ENCODE measurements at places on chromosomes 7 and 10. TPM values are rescaled to one million over a fixed set of nuclear protein-coding genes. Genes with fewer than 3 reads are reported as not detected.
A peak's percentile ranks its signal among the peaks of the same experiment; 100 is the strongest.

KIF5B gene
- total RNA-seq, result 27.6 TPM

FAM13C gene
- 2.2 TPM for total RNA-seq

- H3K27me3 ChIP-seq, result no peaks in the 10 kb centered on the region
- peaks cover 2% of the 10 kb centered on the region for H3K4me1 ChIP-seq
- no peak for DNase-seq
- H3K27ac ChIP-seq, result peak overlapping the region; percentile 73
Measured at GRCh38 chr10:30980951-30981616, 50.6 kb downstream of the ZNF438 start.

DNA sequence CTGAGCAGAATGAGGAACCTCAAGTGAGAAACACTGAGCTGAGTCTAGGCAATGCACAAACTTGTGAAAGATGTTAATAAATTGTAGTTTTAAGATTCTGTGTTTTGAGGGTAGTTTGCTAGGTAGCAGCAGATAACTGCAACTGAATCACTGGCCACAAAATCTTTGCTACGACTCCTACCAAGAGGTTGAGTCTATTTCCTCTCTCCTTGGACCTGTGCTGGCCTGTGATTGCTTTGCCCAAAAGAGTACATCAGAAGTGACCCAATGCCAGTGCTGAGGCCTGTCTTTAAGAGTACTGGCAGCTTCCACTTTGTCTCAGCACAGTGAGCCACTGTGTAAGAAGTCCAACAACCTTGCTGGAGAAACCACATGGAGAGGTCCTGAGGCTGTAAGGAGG, 11.9 kb upstream of the TSPAN13 start:
- no peaks in the 10 kb centered on the region for H3K36me3 ChIP-seq
- no peak for DNase-seq
- H3K4me3 ChIP-seq, result no peak overlapping the region
- no peaks in the 10 kb centered on the region for H3K4me1 ChIP-seq
- no peak overlapping the region for H3K27ac ChIP-seq

FZD1 gene
- 3.8 TPM for total RNA-seq

DNA sequence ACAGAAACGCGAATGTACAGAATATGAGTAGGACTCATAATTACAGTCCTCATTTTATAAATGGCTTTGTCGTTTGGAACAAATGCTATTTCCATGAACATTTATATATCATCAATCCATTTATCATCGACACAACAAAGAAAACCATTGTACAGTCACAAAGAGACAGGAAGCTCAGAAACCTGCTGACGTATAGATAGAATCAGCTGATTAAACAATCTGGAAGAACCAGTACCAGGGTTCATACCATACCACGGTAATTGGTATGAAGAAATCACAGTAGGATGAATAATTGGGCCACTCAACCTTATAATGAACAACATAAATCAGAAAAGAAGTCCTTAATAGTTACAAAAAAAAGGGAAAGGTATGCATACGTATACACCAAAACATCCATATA, 295.0 kb downstream of the PARD3 start:
- no peak for DNase-seq
- no peaks in the 10 kb centered on the region for H3K27me3 ChIP-seq
- H3K4me3 ChIP-seq, result no peak overlapping the region
- no peak overlapping the region for H3K27ac ChIP-seq
- H3K36me3 ChIP-seq, result peaks cover 3% of the 10 kb centered on the region

CALHM1 gene
- not detected for total RNA-seq

DNA sequence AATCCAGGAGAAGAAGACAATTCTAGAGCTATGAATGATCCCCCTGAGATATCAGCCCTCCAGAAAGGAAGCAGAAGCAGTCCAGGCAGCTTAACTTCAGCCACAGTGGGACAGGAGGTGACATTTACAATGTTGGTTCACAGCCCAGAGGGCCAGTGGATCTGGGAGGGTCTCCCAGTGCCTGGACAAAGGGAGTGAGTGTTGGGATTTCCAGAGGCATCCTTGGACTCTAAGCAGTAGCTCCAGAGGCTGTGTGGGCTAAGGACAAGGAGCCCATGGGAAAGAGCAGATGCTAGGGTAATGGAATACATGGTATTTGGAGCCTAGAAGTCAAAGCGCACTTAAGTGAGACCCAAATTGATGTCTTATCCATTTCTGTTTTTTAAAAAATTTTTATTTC, 97.4 kb upstream of the NUPR2 start:
- H3K4me3 ChIP-seq, result no peak overlapping the region
- no peaks in the 10 kb centered on the region for H3K4me1 ChIP-seq
- no peaks in the 10 kb centered on the region for H3K36me3 ChIP-seq
- no peaks in the 10 kb centered on the region for H3K27me3 ChIP-seq
- DNase-seq, result no peak

DNA sequence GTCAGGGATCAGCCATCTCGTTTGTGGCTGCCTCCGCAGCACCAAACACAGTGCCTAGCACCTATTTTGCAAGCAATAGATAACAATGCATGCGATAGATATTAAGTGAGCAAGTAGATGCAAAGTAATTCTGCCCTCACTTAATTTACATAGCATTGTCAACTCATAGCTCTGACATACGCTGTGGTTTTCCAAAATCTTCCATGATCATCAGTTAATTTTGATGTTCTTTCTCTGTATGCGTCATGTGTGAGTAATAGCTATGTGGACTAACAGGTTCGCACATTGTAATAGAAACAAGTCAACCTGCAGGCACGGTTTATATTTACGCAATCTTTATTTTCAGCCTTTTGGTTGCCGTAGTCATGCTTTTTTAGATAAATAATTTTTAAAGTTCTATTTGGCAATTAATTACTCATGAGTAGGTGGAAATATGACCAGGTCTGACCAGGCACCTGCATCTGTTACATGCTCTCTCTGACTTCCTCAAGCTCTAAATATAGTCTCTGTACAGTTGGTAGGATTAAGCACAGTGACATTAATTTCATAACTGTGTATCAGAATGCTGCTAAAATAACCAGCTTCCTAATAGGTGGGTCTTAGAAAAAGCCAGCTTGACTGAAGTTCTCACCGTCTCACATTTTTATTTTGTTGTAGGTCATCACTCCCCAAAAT, 13.3 kb downstream of the MAP3K8 start:
- no peaks in the 10 kb centered on the region for H3K4me1 ChIP-seq
- no peaks in the 10 kb centered on the region for H3K36me3 ChIP-seq
- no peak for DNase-seq

DNA sequence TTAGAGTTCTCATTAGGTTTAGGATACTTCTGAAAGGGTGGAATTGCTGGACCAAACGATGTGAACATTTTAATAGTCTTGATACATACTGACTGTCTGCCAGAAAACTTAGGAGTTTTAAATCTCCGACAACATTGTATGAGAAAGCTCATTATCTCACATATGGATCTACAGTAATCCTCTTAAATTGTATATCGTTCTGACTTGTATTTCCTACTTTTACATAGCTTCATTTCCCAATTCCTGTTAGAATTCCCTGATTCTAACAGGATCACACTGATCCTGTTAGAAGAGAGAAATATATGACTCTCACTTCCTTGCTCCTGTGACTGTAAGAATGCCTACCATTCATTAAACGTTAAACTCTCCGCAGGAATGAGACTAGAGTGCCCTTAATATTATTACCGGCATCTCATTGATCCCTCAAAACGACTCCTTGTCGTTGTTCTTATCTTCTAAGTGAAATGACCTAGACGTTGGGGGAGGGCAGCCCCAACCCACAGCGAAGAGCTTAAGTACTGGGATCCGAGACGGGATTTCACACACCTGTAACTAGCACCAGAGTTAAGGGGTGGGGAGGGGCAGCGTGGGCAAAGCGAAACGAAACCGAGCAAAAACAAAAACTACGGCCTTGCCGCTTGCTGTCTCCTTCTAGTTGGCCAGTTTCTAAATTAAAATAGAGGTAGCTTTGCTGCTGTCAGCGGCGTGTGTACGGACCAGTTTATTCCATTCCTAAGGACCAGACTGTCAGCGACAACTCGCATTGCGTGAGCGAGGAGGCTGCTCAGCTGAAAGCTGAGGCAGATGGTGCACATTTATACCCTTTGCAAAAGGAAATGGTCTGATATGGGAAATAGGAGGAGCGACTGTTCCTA, 678 bp upstream of the TMEM106B start:
- peaks cover 10% of the 10 kb centered on the region for H3K4me1 ChIP-seq
- H3K27ac ChIP-seq, result peak overlapping the region; percentile 98
- H3K27me3 ChIP-seq, result no peaks in the 10 kb centered on the region
- H3K4me3 ChIP-seq, result peak overlapping the region; percentile 91
- H3K36me3 ChIP-seq, result no peaks in the 10 kb centered on the region
- DNase-seq, result peak; percentile 56

STOX1 gene
- total RNA-seq, result 2.6 TPM

DNA sequence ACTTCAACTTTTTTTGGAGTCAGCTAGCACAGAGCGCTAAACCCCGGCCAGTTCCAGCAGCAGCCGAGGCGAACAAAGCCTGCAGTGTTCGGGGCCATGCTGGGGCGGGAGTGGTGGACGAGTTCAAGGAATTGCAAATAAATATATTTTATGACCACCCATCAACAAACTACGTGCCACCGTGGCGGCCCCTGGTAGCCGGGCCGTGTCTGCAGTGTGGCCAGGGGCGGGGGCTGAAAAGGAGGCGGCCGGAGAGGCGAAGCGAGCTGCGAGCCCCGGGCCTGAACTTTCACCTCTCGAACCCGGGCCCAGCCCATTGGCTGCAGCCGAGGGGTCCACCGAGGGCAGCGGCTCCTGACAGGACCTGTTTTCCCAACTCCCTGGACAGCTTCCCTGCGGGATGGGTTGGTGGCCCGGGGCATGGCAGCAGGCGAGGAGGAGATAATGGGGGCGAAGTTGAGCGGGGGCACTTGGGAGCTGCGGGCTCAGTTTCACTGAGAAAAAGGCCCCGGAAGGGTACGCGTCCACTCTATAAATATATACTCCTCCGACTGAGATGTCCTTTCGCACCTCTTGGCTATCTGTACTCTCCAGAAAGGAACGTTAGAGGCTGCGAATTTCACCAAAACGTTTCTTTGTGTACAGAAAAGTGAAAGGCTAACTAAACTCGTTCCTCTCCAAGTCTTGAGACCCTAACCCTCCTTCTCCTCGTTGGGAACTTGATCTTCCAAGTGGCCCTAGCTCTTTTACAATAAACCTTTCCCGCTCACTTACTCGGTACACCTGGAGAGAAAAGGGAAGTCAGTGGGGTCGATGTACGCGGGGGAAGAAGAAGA, 164.6 kb upstream of the PPP1R3A start:
- no peaks in the 10 kb centered on the region for H3K36me3 ChIP-seq
- H3K4me1 ChIP-seq, result peaks cover 11% of the 10 kb centered on the region
- H3K27ac ChIP-seq, result peak overlapping the region; percentile 94
- H3K27me3 ChIP-seq, result no peaks in the 10 kb centered on the region
- H3K4me3 ChIP-seq, result peak overlapping the region; percentile 84

DNA sequence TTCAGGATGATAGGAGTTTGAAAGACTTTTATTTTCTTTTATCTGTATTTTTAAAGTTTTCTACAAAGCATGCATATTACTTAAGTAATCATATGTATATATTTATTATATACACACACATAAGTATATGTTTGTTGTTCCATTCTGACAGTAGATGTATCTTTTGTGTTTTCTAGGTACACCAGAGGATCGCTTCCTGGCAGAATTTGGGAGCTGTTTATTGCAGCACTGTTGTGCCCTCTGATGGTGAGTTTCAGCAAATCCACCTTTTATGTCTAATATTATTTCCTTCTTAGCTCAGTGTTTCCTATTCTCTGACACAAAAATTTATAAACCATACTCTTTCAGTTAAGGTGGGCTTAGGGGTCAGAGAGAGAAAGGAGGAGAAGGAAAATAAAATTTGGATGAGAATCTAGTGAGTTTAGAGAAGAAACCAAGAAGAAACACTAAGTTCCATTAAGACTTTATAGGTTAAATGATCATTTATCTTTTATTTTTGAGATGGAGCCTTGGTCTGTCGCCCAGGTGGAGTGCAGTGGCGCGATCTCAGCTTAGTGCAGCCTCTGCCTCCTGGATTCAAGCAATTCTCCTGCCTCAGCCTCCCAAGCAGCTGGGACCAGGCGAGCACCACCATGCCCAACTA, 59.2 kb upstream of the OIT3 start:
- H3K36me3 ChIP-seq, result no peaks in the 10 kb centered on the region
- H3K4me3 ChIP-seq, result no peak overlapping the region
- H3K27ac ChIP-seq, result no peak overlapping the region
- no peak for DNase-seq

- DNase-seq, result no peak
- H3K27ac ChIP-seq, result no peak overlapping the region
- no peak overlapping the region for H3K4me3 ChIP-seq
- H3K36me3 ChIP-seq, result no peaks in the 10 kb centered on the region
Measured at GRCh38 chr7:73831834-73832651, 1.2 kb downstream of the CLDN4 start.

DNA sequence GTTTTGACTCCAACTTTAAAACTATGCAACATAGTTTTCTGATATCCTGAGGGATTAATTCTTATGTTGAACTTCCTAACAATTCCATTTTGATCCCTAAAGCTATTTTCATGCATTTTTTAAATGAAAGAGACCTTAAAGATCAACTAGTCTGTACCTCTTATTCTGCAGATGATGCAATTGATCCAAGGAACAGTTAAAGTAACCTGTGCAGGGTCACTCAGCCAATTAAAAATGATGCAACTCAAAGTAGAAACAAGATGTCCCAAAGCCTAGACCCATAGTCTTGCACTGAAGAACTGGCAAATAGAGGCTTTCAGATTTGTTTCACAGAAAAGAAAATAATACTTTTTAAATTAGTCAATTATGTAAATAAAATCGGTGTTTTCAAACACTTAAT, 86.3 kb downstream of the IMMP2L start:
- H3K36me3 ChIP-seq, result no peaks in the 10 kb centered on the region
- no peak for DNase-seq
- no peaks in the 10 kb centered on the region for H3K27me3 ChIP-seq
- no peaks in the 10 kb centered on the region for H3K4me1 ChIP-seq

DKK1 gene
- total RNA-seq, result 1.1 TPM

GRCh38 chr7:127968547-127968946, 62.7 kb downstream of the LRRC4 start:
- no peak for DNase-seq
- no peaks in the 10 kb centered on the region for H3K27me3 ChIP-seq
- no peak overlapping the region for H3K27ac ChIP-seq
- H3K4me3 ChIP-seq, result no peak overlapping the region
- no peaks in the 10 kb centered on the region for H3K36me3 ChIP-seq
- no peaks in the 10 kb centered on the region for H3K4me1 ChIP-seq

- no peaks in the 10 kb centered on the region for H3K4me1 ChIP-seq
- no peak overlapping the region for H3K27ac ChIP-seq
- no peaks in the 10 kb centered on the region for H3K27me3 ChIP-seq
- H3K4me3 ChIP-seq, result no peak overlapping the region
Measured at GRCh38 chr10:59617996-59618395, 91.7 kb downstream of the SLC16A9 start.

DNA sequence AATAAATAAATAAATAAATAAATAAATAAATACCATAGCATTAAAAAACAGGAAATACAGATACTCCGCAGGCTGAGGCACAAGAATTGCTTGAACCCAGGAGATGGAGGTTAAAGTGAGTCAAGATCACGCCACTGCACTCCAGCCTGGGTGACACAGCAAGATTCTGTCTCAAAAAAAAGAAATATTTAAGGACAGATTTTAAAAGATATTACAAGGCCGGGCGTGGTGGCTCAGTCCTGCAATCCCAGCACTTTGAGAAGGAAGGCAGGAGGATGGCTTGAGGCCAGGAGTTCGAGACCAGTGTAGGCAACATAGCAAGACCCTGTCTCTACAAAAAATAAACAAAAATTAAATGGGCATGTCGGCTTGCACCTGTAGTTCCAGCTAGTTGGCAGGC, 17.5 kb upstream of the SNX8 start:
- DNase-seq, result no peak
- H3K36me3 ChIP-seq, result no peaks in the 10 kb centered on the region
- no peaks in the 10 kb centered on the region for H3K27me3 ChIP-seq
- no peaks in the 10 kb centered on the region for H3K4me1 ChIP-seq

- H3K27ac ChIP-seq, result no peak overlapping the region
- no peaks in the 10 kb centered on the region for H3K36me3 ChIP-seq
- H3K4me1 ChIP-seq, result no peaks in the 10 kb centered on the region
- H3K4me3 ChIP-seq, result no peak overlapping the region
- H3K27me3 ChIP-seq, result no peaks in the 10 kb centered on the region
- peak; percentile 35 for DNase-seq
Measured at GRCh38 chr10:10677479-10677878, 340.2 kb upstream of the CELF2 start.
